ENCODE measurements at places on chromosomes 7 and 10. TPM values are rescaled to one million over a fixed set of nuclear protein-coding genes. Genes with fewer than 3 reads are reported as not detected.
A peak's percentile ranks its signal among the peaks of the same experiment; 100 is the strongest.

GRCh38 chr10:5419466-5420094 lies 7.2 kb downstream of the NET1 start:
- no peak overlapping the region for H3K4me3 ChIP-seq
- H3K27ac ChIP-seq, result no peak overlapping the region
- H3K4me1 ChIP-seq, result no peaks in the 10 kb centered on the region
- no peak for DNase-seq
- no peaks in the 10 kb centered on the region for H3K27me3 ChIP-seq

PDZD8 gene
- 7.2 TPM for polyA plus RNA-seq

DYDC2 gene
- polyA plus RNA-seq, result not detected

ABCB4 gene
- polyA plus RNA-seq, result 3.5 TPM

LRRN3 gene
- polyA plus RNA-seq, result not detected

LIPJ gene
- not detected for polyA plus RNA-seq

NPTX2 gene
- 0.60 TPM for polyA plus RNA-seq

DNA sequence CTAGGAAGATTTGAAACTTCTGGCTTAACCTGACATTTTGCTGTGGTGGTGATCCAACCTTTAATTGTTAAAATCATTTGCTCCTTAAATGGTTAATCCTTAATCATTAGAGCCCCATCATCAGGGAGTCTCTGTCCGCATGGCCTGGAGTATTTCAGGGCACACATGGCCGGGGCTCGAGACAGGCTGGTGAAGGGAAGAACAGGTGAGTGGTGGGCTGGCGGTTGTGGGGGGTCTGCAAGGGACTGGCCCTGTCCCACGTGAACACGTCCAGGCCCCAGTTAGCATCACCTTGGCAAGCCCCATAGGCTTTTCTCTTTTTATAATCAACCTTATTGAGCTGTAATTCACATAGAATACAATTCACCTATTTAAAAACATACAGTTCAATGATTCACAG lies 109.5 kb downstream of the DNAJB6 start:
- no peaks in the 10 kb centered on the region for H3K36me3 ChIP-seq
- H3K4me1 ChIP-seq, result no peaks in the 10 kb centered on the region
- H3K27me3 ChIP-seq, result no peaks in the 10 kb centered on the region
- DNase-seq, result peak; percentile 32

- H3K27ac ChIP-seq, result no peak overlapping the region
- H3K4me1 ChIP-seq, result peaks cover 4% of the 10 kb centered on the region
- H3K4me3 ChIP-seq, result no peak overlapping the region
- H3K36me3 ChIP-seq, result no peaks in the 10 kb centered on the region
- no peaks in the 10 kb centered on the region for H3K27me3 ChIP-seq
These were observed 30.2 kb upstream of the CXCL12 start for GRCh38 chr10:44415121-44415520.

- H3K27ac ChIP-seq, result no peak overlapping the region
- peaks cover 61% of the 10 kb centered on the region for H3K4me1 ChIP-seq
- DNase-seq, result no peak
- H3K4me3 ChIP-seq, result no peak overlapping the region
- no peaks in the 10 kb centered on the region for H3K27me3 ChIP-seq
- H3K36me3 ChIP-seq, result no peaks in the 10 kb centered on the region
These were observed 78.6 kb downstream of the TNS3 start for GRCh38 chr7:47503281-47503680.
